Astrocyte of the spinal cord (primary cell): ENCODE measurements at places on chromosomes 2 and 18.

GRCh38 chr18:24293254-24293653 is 104.4 kb downstream of the OSBPL1A start:
- no peak for DNase-seq

DNA sequence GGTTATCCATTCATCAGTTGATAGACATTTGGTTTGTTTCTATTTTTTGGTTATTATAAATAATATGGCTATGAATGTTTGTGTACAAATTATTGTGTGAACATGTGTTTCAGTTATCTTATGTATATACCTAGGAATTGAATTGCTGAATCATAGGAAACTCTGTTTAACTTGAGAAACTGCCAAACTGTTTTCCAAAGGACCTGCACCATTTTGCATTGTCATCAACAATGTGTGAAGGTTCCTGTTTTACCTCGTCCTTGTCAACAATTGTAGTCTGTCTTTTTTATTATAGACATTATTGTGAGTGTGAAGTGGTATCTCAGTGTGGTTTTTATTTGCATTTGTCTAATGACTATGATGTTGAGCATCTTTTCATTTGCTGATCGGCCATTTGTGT is 17.1 kb downstream of the PDK1 start:
- no peak for DNase-seq

GRCh38 chr2:7758073-7758759 is 841.0 kb downstream of the RNF144A start:
- no peak for DNase-seq

DNA sequence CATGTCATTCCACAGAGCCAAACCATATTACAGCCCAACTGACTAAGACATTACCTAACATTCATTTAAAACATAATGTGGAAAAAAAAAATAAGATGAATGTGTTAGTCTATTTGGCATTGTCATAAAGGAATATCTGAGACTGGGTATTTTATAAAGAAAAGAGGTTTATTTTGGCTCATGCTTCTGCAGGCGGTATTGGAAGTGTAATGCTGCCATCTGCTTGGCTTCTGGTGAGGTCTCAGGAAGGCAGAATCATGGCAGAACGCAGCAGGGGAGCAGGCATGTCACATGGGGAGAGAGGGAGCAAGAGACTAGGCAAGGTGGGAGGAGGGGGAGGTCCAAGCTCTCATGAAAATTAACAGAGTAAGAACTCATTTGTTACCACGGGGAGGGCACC is 504.8 kb upstream of the LRATD1 start:
- DNase-seq, result no peak

GRCh38 chr2:31003749-31004148 is 134.5 kb downstream of the GALNT14 start:
- no peak for DNase-seq

- no peak for DNase-seq
These were observed 3.4 kb downstream of the INSIG2 start for GRCh38 chr2:118091631-118092030.

DNA sequence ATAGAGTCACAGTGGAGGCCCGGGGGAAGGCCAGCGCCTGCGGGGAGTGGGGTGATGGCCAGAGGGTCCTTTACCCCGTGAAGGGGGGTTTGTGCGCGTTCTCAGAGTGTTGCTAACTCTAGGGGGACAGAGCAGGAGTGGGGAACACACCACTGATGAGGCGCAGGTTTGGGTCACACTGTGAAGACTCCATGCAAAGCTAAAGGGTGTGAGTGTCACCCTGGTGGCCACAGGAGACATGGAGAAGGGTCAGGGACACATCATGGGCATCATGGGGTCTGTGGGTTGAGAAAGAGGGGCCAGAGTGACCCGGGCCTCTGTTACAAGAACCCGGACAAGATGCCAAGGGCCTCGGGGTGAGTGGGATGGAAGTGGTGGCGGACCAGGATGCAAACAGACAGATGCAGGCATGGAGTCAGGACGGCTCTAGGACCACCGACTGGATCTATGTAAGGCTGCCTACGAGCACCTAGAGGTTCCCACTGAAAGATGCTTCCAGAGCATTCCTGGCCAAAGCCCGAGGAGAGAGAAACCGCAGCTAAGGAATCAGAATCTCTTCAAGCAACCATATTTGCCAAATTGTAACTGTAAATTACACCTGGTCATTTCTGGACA is 84.3 kb downstream of the PXDN start:
- no peak for DNase-seq

DNA sequence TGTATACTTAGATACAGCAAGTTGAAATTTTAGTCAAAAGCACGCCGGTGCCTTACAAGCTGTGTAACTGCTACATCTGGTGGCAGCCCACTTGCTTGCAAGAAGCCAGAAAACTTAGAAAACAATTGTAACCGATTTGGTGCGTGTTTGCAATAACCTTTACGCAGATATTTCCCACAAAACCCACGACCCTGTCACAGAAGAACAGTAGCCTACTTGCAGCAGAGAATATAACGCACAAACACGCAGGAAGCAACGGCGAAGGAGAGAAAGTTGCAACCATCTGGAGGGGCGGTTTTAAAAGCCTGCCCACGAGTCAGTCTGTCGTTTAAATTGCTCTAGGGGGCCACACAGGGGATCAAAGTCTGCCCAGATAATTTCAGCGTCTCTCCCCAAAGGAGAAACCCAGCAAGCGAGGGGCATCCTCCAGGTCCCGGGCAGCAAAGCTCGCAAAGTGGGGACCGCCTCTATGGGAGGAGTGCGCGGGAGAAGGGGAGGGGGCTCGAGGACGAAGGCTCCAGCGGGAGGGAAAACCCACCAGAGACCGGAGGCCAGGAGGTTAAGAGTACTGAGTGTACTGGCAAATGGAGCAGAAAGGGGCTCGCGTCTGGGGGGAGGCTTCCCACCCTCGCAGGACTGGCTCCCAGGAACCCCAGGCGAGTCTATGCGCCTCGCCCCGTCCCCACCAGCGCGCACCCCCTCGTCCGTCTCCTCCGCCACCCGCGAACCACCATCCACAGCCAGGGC is 1.1 kb downstream of the TLK1 start:
- DNase-seq, result peak; percentile 78

DNA sequence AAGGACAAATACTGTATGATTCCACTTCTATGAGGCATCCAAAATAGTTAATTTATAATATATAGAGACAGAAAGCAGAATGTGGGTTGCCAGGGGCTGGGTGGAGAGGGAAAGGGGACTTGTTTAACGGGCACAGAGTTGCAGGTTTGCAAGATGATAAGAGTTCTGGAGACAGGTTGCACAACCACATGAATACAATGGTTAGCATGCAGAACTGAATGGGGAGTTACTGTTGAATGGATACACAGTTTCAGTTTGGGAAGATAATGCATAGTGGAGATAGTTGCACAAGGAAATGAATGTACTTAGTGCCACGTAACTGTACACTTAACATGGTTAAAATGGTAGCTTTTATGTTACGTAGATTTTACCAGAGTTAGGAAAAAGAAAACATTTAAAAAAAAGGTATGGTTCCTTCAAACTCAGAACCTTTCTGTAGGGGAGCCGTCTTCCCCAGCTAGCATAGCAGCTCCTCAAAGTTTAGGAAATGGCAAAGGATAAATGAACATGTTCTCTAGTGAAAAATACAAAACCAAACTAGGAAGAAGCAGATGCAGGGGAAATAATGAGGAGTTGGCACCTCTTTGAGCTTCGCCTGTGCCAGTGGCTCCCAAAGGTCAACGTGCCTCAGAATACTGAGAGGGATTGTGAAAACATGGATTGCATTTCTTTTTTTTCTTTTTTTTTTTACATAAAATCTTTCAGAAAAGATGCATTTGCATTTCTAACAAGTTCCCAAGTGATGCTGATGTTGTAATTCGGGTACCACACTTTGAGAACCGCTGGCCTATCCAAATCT is 95.2 kb downstream of the ZCCHC2 start:
- no peak for DNase-seq

GRCh38 chr2:32363597-32363996 is 6.8 kb downstream of the BIRC6 start:
- DNase-seq, result no peak
